NCI-H1048 (cell line): ENCODE measurements at places on chromosomes 16 and 17.

DNA sequence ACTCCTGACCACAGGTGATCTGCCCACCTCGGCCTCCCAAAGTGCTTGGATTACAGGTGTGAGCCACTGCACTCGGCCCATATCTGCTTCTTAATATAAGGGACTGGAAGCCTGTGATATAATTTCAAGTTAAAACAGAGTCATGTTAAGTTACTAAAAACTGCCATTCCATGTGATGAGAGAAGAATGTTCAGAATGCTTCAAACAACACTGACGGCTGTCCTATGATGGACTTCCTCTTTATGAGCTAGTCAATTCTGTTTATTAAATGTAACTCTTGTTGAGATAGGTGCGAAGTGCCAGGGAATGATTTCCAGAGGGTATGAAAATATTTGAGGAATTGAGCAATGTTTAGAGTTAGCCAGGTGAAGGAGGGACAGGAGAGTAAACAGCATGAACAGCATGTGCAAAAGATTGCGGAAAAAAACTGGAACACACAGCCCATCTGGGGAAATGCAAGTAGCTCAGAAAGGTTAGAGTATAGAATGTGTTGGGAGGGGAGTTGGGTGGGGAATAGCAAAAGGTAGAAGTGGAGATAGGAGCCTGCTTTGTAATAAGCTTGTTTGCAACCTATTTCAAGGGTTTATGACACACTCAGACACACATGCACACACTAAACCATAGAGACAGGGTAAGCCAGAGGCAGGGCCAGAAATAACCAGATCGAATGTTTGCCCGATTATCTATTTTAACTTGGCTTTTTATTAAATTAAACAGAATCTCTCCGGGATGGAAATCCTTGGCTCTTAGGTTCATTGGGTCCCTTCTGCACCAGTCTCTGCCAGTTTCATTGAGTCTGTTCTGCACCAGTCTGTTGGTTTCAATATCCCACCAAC is 135.6 kb upstream of the COX10 start:
- DNase-seq: no peak

- DNase-seq: no peak
Observed at GRCh38 chr16:66976746-66977145, 11.6 kb upstream of the CES4A start.

DNA sequence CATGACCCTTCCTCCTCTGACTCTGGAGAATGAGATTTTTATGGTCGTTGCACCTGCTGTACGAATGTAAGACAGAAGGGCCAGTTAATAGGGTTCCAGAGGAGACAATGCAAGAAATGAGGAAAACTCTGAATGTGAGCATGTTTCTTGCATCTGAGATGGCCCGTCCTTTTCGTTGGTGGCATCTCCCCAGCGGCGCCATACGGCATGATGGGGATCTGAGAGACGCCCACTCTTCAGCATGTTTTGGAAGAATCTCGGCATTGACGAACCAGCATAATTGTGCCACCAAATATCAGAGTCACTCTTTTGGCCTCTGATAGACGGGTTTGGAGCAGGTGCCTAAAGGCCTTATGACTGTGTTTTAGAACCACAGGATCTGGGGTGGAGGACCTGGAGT is 126.5 kb upstream of the RCVRN start:
- DNase-seq: no peak

DNA sequence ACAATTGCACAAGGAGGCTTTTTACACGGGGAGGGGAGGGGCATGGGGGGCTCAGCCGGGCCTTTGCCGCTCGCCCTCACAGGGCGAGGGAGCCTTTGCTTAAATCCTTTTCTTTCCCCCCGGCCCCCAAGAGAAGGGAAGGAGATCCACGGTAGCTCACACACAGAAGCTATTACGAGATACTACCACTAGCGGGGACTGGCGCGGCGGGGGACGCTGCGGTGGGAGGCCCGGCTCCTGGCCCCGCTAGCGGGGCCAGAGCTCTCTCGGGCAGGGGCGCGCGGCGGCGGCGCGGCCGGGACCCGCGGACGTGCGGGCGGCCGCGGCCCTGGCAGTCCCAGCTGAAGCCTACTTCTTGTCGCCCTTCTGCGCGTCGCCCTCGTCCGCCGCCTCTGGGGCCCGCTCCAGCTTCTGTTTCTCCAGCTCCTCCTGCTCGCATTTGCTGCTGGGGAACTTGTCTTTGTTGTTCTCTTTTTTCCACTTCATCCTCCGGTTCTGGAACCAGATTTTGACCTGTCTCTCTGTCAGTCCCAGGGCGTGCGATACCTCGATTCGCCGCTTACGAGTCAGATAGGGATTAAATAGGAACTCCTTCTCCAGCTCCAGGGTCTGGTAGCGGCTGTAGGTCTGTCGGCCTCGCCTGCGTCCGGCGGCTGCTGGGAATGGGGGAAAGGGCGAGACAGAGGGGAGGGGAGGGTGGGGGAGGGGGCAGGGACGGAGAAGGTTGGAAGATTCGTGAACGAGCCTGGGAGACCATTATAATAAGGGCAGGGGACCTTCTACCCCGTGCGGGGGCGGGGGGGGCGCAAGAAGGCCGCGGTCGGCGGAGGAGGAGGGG is 2.0 kb downstream of the HOXB8 start:
- DNase-seq: no peak

DNA sequence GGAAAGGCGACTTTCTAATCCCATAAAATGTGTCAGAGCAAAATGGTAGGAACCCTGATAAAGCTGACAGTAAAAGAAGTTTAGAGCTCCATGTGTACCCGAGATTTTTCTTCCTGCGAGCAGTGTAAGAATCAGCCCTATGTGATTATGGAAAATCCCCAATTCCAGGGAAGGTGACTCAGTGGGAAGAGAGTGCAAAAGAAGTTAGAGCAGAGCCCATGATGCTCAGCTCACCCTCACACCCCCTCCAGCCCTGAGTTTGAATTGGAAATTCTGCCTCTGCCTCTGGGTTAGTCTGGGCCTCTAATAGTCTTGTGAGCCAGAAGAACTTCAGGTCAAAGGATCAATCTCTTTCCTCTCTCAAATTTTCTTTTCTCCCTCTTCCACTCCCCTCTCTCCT is 12.5 kb downstream of the C17orf78 start:
- DNase-seq: no peak

DNA sequence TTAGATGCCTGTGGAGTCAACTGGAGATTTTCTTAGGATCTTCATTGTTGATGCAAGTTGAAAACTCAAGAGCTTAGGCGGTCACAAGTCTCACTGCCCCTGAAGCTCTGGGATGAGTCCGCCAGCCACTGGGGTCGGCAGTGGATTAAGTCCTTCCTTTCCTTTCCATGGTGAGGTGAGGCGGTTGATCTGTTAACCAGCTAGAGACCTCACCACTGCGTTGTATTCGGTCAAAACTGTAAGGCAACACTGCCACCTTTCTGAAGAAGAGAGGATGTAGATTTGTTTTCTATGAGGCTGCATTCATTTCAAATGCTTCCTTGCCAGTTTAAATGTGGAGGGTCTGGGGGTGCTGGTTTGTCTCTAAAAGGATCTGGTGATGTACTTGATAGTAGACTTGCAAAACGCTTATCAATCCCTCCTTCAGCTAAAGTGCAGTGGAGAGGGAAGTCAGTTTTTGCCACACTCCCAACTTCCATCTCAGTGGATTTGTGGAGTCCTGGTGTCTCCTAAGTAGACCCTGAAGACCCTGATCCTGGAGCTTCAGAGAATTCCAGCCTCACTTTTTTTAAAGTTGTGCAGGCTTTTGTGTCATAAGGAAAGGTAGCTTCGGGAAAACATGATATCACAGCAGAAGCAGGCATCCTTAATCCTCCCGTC is 1.7 kb downstream of the MYOCD start:
- no peak for DNase-seq

- no peak for DNase-seq
Observed at GRCh38 chr17:78781104-78781892, 775 bp downstream of the CYTH1 start.

GRCh38 chr16:1034230-1035065 is 38.1 kb upstream of the SSTR5 start:
- no peak for DNase-seq

- DNase-seq: no peak
Observed at GRCh38 chr16:48491517-48491916, 106.3 kb upstream of the SIAH1 start.

GRCh38 chr16:75256696-75257343 is 5.4 kb upstream of the BCAR1 start:
- no peak for DNase-seq
